ENCODE measurements at places on chromosomes 5 and 9.

DNA sequence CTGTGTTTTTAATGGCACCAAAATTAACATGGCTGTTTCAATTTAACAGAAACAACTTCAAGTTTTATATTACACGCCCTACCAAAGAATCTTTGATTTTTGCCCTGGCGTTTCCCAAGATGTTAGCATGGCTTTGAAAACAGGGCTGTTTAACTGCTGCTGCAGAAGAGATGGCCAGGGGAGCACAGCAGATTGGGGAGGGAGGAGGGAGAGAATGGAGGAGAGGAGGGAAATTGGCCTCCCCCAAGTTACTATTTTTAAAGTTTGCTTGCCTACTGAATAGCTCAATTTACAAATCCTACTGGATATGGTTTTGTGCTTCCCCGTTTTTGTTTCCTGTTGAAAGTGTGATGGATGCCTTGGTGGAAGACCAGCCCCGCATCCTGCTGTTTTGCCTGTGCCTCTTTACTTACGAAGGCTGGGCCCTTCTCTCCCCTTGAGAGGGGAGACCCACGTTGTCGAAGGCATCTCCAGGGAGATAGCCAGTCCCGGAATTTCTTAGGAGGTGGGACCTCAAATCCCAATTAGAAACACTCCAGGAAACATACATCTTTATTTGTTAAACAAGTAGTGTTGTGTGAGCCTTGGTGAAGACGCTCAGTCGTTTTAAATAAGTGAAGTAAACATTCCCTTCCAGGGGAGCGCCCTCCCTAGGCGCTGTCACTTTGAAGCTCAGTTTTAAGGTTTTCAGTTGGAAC, 98.6 kb downstream of the AOPEP start:
- DNase-seq = no peak

GRCh38 chr9:114811301-114811700, 5.5 kb upstream of the TNFSF15 start:
- DNase-seq = no peak

- no peak for DNase-seq
These were observed 86.8 kb upstream of the MEGF10 start for GRCh38 chr5:127203818-127204217.

- no peak for DNase-seq
These were observed 36.5 kb downstream of the KCNIP1 start for GRCh38 chr5:170540271-170540670.

DNA sequence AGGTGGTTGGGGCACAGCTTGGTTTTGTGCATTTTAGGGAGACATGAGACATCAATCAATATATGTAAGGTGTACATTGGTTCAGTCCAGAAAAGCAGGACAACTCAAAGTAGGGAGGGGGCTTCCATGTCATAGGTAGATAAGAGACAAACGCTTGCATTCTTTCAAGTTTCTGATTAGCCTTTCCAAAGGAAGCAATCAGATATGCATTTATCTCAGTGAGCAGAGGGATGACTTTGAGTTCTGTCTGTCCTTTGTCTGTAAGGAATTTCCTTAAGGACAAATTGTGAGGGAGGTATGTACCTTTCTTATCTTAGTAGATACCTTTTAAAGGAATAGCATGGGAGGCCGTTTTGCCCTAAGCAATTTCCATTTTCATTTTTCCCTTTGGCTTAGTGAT, 63.3 kb downstream of the COL15A1 start:
- no peak for DNase-seq

DNA sequence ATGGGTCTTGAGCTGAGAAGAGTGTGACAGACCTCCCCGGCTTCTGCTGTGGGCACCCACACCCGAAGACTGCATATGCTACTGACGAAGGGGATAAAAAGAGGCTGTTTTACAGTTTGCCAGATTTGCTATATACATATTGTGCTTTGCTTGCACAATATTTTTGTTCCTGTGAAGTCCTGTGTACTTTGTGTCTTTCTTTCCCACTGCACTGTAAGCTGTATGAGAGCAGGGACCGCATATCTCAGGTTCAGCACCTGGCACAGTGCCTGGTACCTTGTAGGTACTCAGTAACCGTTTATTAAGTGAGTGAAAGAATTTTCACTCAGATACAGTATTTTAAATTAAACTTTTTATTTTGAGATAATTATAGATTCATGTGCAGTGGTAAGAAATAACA, 8.2 kb upstream of the GARNL3 start:
- DNase-seq = no peak

All from D721Med (cell line).